ENCODE measurements at places on chromosomes 5 and 9. TPM values are rescaled to one million over a fixed set of nuclear protein-coding genes. Genes with fewer than 3 reads are reported as not detected.

GRCh38 chr5:174046558-174046957 is 1.1 kb downstream of the NSG2 start:
- peak; percentile 66 for DNase-seq

The GPR151 gene
- not detected for total RNA-seq

The FOXD4 gene
- not detected for total RNA-seq

The GDF9 gene
- total RNA-seq = 1.3 TPM
